Lung (tissue), 17 donors: ENCODE measurements at places on chromosomes 7 and 10. TPM values are rescaled to one million over a fixed set of nuclear protein-coding genes. Genes with fewer than 3 reads are reported as not detected.

NEURL1 gene
- polyA plus RNA-seq = 2.0 TPM

NAT16 gene
- not detected for polyA plus RNA-seq

SSC4D gene
- polyA plus RNA-seq = 1.8 TPM

UNC5B gene
- polyA plus RNA-seq = 4.4 TPM

EXOSC1 gene
- polyA plus RNA-seq = 31.3 TPM

AKR1C8 gene
- polyA plus RNA-seq = 0.03 TPM

CASP7 gene
- 28.7 TPM for polyA plus RNA-seq

TFPI2 gene
- 11.8 TPM for polyA plus RNA-seq

NUTM2E gene
- 0.71 TPM for polyA plus RNA-seq

FEZF1 gene
- polyA plus RNA-seq = 0.04 TPM

TSPAN13 gene
- 81.1 TPM for polyA plus RNA-seq

SEMA3E gene
- polyA plus RNA-seq = 1.0 TPM

CAMK2B gene
- 0.25 TPM for polyA plus RNA-seq

ZNF862 gene
- 5.2 TPM for polyA plus RNA-seq

PPP1R17 gene
- polyA plus RNA-seq = not detected

DLX6 gene
- polyA plus RNA-seq = not detected

GLI3 gene
- polyA plus RNA-seq = 2.2 TPM

TUBB8 gene
- polyA plus RNA-seq = not detected

MRLN gene
- 0.75 TPM for polyA plus RNA-seq

C10orf105 gene
- 0.34 TPM for polyA plus RNA-seq

RPEL1 gene
- not detected for polyA plus RNA-seq

PDAP1 gene
- polyA plus RNA-seq = 130 TPM

HTR7 gene
- 0.48 TPM for polyA plus RNA-seq

PRRT4 gene
- 0.12 TPM for polyA plus RNA-seq
